ENCODE measurements at places on chromosomes 5 and 9.

DNA sequence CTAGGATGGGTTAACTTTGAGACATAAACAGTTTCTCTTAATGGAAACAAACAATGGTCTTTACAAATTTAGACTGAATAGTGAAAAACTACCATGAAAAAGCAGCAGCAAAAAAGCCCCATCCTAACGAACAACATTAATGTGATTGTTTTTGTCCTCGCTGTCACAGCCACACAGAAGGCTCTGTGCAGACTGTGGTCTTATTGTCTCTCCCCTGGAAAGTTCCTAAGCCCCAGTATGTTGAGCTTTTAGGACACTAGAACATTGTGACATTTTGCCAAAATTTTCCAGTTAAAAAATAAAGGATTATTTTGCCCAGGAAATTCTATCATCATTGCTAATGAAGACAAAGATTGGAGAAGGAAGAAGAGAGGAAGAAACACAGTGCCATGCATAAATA is 12.6 kb upstream of the SOWAHA start:
- no peak for DNase-seq

GRCh38 chr5:89270901-89271300 is 387.9 kb upstream of the MEF2C start:
- DNase-seq, result no peak

GRCh38 chr9:2082772-2083171 is 67.6 kb downstream of the SMARCA2 start:
- no peak for DNase-seq

DNA sequence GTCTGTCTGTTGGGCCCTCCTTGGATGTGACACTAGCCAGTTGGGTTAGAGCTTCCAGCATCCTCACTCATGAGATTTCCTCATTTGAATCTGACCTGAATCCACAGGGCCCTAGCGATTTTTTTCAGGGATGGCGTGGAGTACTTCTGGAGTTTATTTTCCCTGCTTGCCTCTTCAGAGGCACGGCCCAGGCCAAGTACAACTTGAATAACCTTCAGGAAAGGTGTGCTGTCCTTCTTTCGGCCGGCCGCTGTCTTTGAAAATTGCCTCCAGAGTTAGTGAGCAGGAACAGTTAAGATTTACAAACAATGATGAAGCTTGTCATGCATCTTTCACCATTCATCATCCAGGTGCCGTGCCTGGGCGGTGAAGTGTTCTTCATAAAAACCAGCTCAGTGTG is 49.5 kb upstream of the DMRT3 start:
- DNase-seq, result no peak

- DNase-seq, result peak; percentile 48
Measured at GRCh38 chr5:178204935-178205748, 809 bp downstream of the HNRNPAB start.

GRCh38 chr5:137186759-137187461 is 312.2 kb downstream of the SPOCK1 start:
- DNase-seq, result no peak

GRCh38 chr9:120474591-120475243 is 105.2 kb downstream of the CDK5RAP2 start:
- DNase-seq, result no peak

DNA sequence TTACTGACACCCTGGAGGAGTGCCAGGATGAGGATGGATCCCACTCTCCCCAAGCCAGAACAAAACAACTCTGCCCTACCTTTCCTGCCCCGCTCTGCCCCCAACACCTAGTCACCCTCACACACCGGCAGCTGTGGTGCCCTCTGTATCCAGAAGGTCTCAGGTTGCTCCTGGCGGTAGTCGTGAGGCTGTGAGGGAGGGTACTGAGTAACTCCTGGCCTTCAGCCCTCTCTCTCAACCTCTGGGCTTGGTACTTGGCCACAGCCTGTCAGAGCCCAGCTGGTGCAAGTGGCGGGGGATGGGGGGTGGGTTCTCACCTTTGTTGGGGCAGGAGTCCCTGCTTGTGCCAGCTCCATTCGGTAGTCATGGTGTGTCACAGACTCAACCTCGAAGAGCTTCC is 1.9 kb downstream of the SPAG8 start:
- no peak for DNase-seq

- no peak for DNase-seq
Measured at GRCh38 chr5:143435210-143435657, 31.7 kb upstream of the NR3C1 start.

DNA sequence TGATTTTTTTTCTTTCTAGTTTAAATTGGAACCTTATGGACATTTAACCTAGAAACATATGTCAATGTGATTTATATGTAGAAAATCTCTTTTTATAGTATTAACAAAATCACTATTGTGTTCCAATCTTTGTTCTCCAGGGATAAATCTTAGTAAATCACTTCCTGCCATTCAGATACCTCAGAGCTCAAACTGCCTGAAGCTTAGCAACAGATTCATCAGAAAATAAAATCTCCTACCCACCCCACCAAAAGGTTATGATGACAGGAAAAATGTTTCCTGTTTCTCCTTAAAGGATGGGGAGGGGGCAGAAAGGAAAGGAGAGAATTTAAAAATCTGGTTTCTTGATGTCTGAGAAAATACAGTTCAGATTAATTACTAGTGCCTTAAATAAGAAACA is 105.0 kb upstream of the TUT7 start:
- DNase-seq, result no peak

GRCh38 chr9:16767366-16767765 is 103.1 kb downstream of the BNC2 start:
- DNase-seq, result no peak

DNA sequence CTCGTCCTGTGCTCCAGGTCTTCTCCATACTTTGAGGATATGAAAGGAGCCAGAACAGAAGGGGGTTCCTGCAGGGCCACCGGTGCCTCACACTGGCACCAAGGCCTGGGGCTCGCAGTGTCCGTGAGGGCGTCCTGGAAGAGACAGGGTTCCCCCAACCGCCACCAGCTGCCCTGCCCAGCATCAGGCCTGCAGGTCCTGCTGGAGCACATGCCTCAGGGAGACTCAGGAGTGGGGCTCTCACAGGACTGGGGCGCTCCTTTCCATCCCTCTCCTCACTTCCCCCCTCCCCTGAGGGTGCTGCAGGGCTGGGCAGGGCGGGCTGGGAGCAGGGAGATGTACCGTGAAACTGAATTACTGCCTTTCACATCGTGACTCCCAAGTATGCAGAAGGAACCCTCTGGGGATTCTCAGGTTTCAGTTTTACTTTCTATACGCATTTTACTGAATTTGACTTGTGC is 31.7 kb downstream of the CEP72 start:
- no peak for DNase-seq

GRCh38 chr9:108479989-108480652 is 375.7 kb downstream of the ACTL7B start:
- no peak for DNase-seq

GRCh38 chr9:38687389-38687842 is 32.5 kb downstream of the FAM240B start:
- no peak for DNase-seq

- DNase-seq, result peak; percentile 57
Measured at GRCh38 chr9:124256517-124257069, 1.2 kb upstream of the NEK6 start.

DNA sequence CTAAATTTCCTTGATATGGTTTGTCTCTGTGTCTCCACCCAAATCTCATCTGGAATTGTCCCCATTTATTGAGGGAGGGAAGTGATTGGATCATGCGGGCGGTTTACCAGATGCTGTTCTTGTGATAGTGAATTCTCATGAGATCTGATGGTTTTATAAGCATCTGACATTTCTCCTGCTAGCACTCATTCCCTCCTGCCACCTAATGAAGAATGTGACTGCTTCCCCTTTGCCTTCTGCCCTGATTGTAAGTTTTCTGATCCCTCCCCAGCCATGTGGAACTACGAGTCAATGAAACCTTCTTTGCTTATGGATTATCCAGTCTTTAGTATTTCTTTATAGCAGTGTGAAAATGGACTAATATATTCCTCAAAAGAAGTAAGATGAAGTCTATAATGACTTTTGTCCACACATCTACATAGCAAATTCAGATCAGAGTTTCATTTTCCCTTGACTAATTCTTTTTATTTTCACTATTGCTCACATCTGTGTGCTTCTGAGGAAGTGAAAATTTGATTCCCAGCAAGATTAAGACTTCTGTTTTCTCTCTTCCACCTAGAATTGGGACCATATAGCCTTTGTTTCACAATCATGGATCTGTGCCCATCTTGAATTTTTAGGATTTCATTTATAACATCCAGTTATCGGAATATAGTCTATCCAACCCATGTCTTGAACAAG is 393.5 kb downstream of the DMAC1 start:
- DNase-seq, result no peak

DNA sequence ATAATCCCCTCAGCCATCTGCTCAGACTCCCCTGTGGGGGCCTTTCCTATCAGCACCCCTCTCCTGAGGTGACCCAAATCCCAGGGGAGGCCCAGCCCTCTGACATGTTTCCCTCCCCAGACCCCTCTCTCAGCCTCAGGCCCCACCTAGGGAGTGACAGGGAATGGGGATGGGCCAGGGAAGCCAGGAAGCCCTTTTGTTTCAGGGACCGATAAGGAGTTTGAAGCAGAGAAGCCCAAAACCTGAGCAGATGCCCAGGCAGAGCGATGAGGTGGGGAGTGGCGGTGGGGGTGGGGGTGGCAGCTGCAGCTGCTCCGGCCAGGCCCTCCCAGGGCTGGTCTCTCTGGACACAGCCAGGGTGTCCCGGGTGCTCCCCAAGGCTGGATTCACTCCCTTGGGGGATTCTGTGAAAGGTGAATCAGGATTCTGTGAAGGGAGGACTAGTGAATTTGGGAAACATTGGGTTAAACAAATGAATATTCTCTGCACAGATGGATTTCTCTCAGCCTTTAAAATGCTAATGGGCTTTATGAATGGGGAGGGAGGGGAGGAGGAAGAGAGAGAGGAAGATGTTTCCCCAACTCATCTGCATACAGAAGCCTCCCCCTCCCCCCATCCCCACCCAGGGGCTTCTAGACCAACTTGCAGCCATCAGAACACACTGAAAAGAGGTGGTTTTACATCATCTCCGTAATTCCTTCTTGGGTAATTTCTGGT is 17.4 kb downstream of the AKNA start:
- peak; percentile 100 for DNase-seq

DNA sequence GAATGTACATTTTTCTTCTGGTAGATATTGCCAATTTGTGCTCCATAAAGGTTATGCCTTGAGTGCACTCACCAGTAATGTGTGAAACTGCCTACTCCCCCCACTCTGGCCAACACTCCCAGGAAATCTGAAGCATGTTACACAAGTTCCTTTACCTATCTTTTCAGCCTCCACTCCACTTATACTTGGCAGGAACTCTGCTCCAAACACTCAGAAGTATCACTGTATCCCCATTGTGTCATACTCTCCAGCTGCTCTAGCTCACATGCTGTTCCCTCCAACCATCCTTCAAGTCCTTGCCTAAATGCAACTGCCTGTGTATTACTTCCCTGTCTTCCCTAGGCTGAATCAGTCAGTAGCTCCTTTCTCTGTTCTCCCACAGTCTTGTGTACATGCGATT is 28.3 kb downstream of the POU4F3 start:
- no peak for DNase-seq

GRCh38 chr5:122844910-122845228 is 544 bp upstream of the SNX24 start:
- DNase-seq, result no peak

GRCh38 chr9:91933556-91934352 is 16.3 kb downstream of the ROR2 start:
- DNase-seq, result no peak

DNA sequence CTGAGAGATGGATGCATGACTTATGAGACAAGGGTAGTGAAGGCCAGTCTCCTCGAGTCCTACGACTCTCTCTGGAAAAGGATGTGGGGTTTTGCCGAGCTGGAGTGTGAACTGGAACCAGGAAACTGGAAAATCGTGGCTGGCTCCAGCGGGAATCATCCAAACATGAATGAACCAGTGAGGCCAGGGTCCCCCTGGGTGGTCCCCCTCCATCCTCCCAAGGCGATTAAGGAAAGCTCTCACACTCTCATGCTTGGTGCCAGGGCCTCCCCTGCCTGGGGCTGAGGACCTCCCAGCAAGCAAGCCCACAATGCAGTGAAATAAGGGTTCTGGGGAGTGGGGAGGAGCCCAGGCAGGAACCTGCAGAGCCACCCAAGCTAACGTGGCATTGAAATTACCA is 9.6 kb upstream of the AMBP start:
- DNase-seq, result no peak

- no peak for DNase-seq
Measured at GRCh38 chr9:121376214-121376830, 6.3 kb upstream of the STOM start.

GRCh38 chr9:81460693-81461092 is 228.7 kb downstream of the TLE1 start:
- no peak for DNase-seq

- DNase-seq, result no peak
Measured at GRCh38 chr5:95934207-95934804, 27.3 kb downstream of the ELL2 start.

DNA sequence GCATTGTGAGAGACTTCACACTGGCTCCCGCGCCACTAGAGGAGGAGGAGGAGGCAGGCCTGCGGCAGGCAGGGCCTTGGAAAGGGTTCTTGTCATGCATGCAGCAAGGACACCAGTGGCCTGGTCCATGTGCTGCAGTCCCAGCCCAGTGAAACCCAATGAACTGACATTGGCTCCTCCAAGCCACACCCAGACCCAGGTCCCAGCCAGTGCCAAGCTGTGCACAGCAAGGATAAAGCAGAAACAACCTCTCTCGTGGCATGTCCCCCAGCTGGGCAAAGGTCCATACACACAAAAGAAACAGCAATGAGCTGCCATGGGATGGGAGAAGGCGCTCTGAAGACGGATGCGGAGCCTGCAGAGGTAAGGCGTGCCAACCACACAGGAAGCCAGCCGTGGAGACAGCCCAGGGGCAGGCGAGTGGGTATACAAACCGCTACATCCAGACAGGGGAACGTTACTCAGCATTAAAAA is 89.2 kb downstream of the SEMA4D start:
- DNase-seq, result no peak

- DNase-seq, result no peak
Measured at GRCh38 chr5:32261198-32261597, 51.5 kb downstream of the MTMR12 start.

DNA sequence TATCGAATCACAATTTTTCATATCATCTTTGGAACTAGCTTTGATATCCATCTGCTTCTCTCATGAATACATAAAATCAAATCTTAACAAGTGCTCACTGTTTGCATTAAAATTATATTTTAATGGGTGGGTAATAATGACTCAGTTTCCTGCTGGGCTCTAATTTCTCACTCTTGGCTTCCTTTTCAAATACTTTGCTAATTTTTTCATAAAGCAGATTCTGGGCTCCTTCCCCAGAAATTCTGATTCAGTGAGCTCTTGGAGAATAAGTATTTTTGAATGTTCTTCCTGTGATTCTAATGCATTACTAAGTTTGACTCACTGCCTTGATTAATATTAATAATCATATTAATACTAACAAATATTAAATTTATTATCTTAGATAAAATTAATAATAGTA is 48.9 kb downstream of the YIPF5 start:
- DNase-seq, result no peak

All from NCI-H524 (cell line).